Hematopoietic multipotent progenitor cell treated with erythropoietin and hydrocortisone succinate and interleukin-3 and kit ligand, for 8 days (in vitro differentiated cells): ENCODE measurements at places on chromosomes 1 and 21.

GRCh38 chr1:215605011-215605621 lies 38.0 kb downstream of the KCTD3 start:
- no peak for DNase-seq

DNA sequence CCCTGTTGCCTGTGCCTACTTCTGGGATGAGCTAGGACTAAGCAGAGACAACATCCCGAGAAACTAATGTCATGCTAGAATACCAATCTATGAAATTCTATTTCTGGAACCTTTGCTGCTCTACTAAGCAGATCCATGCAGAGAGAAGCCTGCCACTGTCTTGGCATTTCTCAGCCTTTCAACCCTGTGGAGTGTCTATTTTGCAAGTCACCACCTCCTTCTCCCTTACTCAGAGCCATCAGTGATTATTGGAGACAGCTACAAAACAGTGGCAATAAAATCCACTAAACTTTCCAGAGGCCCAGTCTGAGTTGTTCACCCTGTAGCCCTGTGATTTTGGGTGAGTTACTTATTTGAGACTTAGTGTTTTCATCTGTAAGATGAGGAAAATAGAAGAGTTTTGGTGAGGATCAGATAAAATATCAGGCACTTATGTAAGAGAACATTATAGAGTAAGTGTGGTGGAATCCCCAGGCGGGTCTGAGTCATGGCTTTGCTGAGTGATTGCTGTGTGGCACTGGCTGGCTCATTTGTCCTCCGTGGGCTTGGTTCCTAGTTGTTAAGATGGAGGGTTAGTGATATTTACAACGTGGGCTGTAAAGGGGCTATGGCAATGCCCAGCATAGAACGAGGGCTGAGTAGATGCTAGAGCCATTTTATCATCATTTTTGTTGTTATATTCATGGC lies 61.1 kb downstream of the FMN2 start:
- DNase-seq, result no peak

GRCh38 chr1:228408041-228408868 lies 1.6 kb upstream of the TRIM11 start:
- DNase-seq, result no peak

DNA sequence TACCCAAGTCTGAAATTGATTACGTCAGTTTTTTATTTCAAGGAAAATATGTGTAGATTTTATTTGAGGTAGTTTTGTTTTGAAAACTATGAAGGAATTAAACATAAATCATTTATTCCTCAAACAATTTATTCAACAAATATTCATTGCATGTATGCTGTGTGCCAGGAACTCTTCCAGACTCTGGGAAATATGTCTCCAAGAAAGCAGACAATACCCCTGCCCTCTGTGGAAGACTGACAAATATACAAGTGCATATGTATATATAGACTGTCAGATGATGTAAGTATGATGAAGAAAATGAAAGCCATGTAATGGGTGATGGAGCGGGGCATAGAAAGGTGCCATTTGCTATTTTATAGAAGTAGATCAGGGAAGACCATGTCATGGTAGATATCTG lies 889.5 kb downstream of the USP25 start:
- DNase-seq, result no peak

DNA sequence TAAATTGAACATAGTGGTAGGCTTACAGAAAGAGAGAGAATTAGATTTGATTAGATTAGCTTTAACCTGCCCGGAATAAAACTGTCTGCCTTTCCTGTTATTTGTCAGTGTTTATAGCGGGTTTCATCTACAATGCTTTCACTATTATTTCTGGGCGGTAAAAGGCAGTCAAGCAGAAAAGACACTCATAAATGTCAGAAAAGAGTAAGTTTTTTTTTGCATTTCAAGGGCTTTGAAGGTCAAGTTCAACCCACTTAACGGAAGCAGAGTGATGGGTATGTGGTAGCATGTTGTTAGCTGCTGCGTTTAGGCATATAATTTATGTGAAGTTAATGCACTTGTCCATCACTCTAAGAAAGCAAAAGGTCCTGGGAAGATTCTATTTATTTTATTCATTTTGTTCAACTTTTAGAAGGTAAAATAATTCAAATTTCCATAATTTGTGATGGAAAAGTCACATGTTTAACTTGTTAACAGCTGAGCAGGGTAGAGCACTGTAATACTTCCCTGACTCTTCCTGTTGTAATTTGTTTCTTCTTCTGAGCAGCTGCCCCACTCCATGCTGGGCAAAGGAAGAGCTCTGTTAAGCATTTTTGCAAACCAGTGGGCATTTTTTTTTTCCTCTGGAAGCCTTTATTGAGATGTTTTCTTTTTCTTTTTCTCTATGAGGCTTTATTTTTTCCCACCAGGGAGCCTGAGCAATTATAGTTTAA lies 220.1 kb downstream of the ST6GALNAC3 start:
- DNase-seq, result no peak

DNA sequence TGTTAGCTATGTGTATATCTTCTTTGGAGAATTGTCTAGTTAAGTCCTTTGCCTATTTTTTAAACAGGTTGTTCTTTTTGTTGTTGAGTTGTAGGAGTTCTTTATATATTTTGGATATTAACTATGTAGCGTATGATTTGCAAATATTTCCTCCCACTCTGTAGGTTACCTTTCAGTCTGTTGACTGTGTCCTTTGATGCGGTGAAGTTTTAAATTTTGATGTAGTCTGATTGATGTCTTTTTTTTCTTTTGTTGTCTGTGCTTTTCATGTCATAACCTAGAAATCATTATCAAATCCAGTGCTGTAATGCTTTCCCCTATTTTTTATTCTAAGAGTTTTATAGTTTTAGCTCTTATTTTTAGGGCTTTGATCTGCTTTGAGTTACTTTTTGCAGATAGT lies 8.7 kb upstream of the KISS1 start:
- no peak for DNase-seq

DNA sequence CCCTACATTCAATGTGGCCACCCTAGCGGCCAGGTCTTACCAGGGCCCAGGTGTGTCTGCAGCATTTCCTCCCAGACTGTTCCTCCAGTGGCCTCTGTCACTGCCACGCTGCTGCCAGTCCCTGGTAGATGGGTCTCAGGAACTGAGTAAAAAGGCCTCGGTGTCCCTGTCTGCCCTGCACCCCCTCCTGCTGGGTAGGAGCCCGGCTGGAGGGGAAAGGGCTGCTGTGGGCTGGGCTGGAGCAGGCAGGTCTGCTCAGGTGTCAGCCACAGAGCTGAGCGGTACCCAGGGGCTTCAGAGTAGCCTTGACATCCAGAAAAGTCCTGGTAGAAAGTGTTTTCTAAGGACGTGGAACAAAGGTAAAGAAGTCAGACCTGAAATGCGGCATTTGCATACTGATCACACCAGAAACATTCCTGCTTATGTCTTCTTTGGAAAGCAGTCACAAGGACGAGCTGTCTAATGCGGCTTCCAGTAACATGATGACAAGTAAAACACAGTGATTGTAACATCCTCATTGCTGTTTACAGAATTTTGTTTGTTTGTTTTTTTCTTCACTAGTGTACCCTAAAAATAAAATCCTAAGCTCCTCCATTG lies 32.6 kb downstream of the SEC16B start:
- no peak for DNase-seq

GRCh38 chr21:29187944-29188343 lies 57.5 kb downstream of the MAP3K7CL start:
- no peak for DNase-seq

GRCh38 chr1:227323171-227323966 lies 5.1 kb upstream of the CDC42BPA start:
- peak; percentile 46 for DNase-seq

GRCh38 chr1:169648709-169649108 lies 18.8 kb upstream of the SELP start:
- no peak for DNase-seq
